ENCODE measurements at places on chromosomes 12 and 14.

DNA sequence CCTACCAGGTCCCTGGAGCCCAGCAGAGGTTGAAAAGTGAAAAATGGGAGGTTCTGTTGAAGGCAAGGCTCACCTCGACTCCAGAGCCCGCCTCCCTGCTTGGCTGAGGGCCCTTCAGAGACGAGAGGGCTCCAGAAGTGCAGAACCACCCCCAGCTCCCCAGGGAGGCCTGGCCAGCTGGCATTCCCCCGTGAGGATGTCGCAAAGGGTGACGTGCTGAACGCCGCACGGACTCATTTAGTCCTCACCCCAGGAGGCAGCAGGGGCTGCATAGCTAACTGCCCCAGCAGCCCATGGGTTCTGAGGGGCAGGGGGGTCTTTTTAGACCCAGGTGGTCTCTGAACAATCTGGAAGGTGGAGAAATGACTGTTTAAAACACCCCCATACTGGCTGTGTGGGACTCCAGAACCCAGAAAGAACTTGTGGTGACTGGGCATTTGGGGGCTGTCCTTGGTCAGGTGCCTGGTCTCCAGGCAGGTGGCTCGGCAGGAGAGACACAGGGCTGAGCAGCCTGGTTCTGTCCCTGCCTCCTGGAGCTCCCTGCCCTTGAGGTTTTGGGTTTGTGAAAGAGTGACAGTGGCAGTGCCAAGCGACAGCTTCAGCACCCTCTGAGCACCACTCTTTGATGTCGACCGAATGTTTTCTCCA lies 32.0 kb downstream of the ANAPC7 start:
- no peak for DNase-seq

GRCh38 chr12:94702696-94703095 lies 52.3 kb upstream of the TMCC3 start:
- no peak for DNase-seq

GRCh38 chr12:72071030-72071429 lies 132.4 kb downstream of the TPH2 start:
- no peak for DNase-seq

DNA sequence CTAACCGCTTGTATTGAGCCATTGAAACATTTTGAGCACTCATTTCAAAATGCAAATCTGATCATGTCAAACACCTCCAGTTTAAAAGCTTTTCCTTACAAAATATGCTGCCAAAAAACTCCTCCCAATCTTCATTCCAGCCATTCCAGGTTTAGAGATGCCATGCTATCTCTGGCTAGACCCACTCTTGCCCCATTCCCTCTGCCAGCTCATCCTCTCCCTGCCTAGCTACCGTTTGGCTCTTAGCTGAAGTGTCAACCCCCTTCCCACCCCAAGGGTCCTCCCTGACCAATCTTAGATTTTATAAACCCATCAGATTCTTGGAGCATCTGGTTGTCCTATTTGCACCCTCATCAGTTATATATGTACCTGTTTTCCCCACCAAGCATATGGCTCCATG lies 75.0 kb downstream of the SCAF11 start:
- DNase-seq, result no peak

- DNase-seq, result no peak
These were observed 184.4 kb upstream of the SLC38A2 start for GRCh38 chr12:46556819-46557524.

GRCh38 chr12:8035440-8036010 lies 3.0 kb downstream of the FOXJ2 start:
- DNase-seq, result no peak

GRCh38 chr14:21041676-21042433 lies at the start of gene RNASE7:
RNASE7 (plus strand) TSS chr14:21042362; CDS start chr14:21042993, 631 bp downstream.
- no peak for DNase-seq

DNA sequence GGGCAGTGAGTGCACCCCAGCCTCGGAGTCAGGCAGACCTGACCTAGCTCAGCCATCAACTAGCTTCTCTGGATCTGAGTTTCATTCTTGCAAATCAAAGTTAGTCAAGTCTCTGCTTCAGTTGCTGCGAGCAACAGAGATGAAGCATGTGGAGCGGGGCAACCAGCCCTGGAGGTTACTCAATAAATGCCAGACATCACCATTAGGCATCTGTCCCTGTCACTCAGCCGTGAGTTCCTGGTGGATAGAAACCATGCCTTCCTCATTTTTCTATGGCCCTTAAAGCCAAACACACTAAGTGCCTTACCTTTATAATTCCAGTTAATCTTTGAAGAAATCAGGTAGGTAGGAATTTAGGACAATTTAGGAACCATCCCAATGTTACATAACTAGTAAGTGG lies 19.3 kb downstream of the RFX4 start:
- DNase-seq, result no peak

Measured in hematopoietic multipotent progenitor cell treated with erythropoietin and hydrocortisone succinate and interleukin-3 and kit ligand, for 17 days (in vitro differentiated cells).